AG09319 (cell line): ENCODE measurements at places on chromosomes 12 and 14.

DNA sequence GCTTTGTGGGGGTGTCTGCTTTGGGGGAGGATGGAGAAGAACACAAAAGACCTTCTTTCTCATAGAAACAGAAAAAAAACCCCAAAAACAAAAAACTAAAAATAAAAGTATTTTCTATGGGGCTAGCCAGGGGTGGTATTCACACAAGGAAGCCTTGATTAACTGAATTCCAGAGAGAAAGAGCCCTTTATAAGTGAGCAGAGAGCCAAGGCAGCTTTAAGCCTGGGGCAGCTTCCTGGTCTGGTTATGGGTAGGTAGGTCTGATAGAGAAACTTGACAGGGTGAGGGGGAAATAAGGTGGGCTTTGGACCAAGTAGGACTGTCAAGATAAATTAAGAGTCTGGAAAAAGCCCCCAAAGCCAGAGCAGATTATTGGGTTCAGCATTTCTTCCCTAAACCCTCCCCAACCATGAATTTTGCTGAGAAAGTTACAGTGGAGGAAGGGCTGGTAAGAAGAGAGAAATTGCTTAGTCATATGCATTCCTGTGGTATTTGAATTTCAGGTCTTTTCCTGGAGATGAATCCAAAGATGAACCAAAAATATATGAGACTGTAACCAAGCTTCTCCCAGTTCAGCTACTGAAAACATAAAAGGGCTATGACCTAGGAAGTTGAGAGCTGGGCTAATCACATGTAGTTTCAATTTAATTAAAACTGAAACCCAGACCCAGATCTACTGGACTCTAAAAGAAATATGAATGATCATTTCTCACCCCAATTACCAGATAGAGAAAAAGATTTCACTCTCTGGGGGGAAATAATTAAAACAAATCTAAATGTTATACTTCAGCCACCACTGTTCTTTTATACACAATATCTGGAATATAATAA, 144.8 kb downstream of the TBC1D30 start:
- DNase-seq, result no peak

- no peak for DNase-seq
Measured at GRCh38 chr12:27279826-27280225, 35.7 kb downstream of the STK38L start.

DNA sequence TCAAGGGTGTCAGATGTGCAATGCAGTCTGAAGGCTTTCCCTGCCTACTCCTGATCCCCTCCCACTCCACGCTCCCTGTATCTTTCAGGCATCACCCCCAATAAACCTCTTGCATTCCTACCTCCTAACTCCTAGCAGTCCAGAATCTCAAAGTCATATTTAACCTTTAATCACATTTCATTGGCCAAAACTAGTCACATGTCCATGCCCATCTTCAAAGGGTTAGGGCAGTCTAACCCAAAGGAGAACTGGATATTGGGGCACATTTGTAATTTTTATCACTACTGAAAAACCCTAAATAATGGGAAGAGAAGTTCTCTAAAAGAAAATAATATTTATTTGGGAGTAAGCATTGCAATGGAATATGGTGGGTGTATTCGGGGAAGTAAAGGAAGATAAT, 5.4 kb upstream of the C12orf75 start:
- DNase-seq, result no peak

DNA sequence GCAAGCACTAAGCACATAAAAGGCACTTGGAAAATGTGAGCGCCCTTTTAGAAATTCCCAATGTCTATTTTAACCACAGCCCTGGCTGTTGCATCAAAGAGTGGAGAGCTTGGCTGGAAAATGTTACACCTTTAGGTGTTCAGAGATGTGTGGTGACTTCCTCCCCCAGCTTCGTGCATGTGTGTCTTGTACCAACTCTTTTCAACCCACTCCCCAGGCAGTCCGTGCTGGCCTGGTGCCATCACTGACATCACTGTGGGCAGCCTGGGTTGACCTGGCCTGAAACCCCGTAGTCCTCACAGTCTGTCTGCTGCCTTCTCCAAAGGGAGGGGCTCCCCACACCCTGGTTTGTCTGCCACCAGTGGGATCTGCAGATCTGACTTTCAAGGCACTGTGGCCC, 101.8 kb downstream of the SCARB1 start:
- DNase-seq, result no peak

DNA sequence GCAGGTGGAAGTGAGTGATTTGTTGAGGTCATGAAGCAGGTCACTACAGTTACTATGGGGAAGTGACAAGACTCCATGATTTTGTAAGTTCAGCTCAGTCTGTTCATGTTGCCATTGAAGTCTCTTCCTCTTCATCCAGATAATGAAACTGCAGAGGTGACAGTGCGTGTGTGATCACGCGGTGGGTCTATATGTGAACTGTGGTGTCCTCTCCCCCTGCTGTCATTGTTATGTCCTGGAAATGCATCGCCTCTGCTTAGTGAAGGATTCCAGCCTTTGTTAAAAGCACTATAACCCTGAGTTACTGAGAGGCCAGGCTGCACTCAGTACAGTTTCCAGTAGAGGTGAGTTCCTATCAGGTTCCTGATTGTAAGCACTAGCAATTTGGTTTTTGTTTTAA, 216.2 kb upstream of the RMST start:
- no peak for DNase-seq

- no peak for DNase-seq
Measured at GRCh38 chr14:83611491-83611890, 1918.5 kb upstream of the FLRT2 start.

GRCh38 chr14:51219473-51220448, 20.3 kb upstream of the TMX1 start:
- DNase-seq, result no peak

- DNase-seq, result no peak
Measured at GRCh38 chr14:27181333-27181732, 583.5 kb upstream of the NOVA1 start.

- no peak for DNase-seq
Measured at GRCh38 chr12:32117316-32117715, 10.7 kb downstream of the BICD1 start.

GRCh38 chr12:57224973-57225679, 4.4 kb upstream of the SHMT2 start:
- no peak for DNase-seq

- DNase-seq, result peak; percentile 70
Measured at GRCh38 chr14:69715725-69716477, 51.0 kb upstream of the SRSF5 start.

DNA sequence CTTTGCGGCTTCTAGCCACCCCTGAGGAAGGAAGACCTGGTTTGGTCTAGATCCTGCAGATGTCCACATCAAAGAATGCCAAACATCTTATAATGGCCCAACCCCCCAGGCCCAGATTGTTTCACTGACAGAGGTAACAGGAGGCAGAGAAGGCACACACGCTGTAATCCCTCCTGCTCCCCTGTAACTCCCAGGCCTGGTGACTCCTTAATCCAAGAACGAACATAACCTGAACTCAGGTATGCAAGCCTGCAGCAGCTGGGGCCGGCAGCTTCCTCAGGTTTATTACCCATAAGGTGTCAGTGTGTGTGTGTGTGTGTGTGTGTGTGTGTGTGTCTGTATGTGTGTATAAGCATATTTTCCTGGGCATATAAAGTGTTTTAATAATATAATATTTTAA, 52.7 kb downstream of the ERH start:
- DNase-seq, result no peak

DNA sequence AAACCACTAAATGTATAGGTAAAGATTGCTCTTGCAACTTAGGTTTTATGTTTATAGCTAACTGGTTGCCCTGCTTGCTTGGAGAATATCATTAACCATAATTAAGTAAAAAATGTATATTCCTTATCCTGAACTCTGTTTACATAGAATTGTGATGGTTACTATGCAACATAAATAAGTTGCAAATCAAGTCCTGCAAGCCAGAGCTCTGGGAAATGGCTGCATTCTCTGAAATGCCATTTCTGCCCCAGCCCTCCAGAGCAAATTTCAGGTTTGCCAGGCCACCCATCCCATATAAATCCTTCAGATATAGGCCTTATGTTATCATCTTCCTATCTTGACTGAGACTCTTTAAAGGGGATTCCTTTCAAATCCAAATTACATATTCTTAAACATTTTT, 118.4 kb upstream of the MYF6 start:
- DNase-seq, result no peak

DNA sequence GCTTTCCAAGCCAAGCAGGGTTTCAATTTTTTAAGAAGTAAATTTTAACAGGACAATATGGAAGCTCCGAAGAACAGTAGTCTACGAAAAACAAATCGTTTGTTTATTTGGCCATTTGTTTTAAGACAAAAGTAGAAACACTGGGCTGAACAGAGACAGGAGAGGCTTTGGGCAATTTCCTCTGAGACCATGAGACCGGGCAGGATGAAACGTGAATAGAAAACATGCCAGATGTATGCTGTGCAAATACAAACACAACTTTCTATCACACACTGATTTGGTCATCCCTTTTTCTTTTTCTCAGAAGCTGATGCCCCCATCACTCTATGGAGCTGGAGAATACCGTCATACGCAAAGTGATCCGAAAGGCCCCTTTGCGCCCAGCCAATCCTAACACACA, 1111.1 kb downstream of the BCL11B start:
- no peak for DNase-seq

GRCh38 chr12:101594700-101595099, at the start of gene MYBPC1:
MYBPC1 (plus strand) TSS chr12:101594971; CDS start chr12:101595071, 100 bp downstream.
- DNase-seq, result no peak
